ENCODE measurements at places on chromosomes 2 and 18.

- DNase-seq: no peak
These were observed 119.3 kb upstream of the TWIST2 start for GRCh38 chr2:238728330-238729260.

DNA sequence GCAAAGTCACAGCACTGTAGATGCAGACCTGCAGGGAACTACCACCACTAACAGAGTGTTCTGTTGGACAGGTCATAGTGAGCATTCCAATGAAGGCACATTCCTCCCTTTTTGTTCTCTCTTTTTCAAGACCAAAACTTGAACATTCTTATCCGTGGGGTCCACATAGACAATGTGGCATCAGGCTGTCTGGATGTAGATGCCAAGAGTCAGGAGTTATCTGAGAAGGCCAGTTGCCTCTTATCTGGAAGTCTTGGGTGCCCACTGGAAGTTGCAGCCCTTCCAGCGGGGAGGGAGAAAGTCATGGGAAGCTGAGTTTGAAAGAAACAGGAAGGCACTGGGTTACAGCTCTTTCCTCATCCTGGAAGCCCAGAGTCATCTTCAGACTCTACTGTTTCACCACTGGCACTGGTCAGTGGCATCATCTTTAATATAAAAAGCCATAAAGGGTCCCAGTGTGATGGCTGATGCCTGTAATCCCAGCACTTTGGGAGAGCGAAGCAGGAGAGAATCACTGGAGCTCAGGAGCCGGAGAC, 61.4 kb downstream of the FAM161A start:
- no peak for DNase-seq

DNA sequence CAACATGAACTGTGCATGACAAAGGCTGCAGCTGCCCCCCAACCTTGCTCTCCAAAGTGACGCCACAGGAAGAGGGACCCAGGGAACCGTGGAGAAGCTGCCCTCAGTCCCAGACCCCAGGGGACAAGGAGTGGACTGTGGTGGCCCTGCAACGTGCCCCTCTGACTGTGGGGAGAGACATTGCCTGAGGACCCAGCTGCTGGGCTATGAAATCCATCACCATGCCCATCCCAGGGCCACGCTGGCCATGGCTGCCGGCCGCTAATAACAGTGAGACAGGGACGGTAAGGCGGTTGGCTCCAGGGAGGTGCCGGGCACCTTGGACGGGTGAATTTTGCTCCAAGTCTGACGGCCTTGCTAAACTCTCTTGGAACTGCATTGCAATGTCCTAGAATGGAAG, 211.3 kb upstream of the HDAC4 start:
- DNase-seq: no peak

DNA sequence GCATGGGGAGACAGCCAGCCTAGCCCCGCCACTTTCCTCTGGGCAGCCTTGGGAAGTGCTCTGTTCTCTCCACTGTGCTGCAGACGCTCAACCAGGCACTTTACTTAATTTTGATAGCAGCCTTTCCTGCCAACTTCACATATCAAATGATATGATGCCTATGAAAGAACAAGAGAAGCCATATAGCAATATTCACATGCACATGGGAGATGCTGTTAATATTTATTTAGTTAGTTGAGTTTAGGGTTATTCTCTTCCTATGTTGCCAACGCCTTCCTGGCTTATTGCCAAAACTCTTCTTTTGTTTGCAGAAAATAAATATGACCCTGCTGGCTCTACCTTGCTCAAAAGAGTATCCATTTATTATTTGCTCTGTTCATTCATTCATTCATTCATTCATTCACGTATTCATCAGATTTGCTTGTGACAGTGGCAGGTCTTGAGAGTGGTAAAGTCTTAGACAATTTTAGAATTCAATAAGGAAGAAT, 99.3 kb downstream of the GATA6 start:
- DNase-seq: no peak

GRCh38 chr2:145851730-145852129, 1331.8 kb upstream of the ZEB2 start:
- no peak for DNase-seq

- no peak for DNase-seq
These were observed 57.8 kb downstream of the AFTPH start for GRCh38 chr2:64581777-64582539.

DNA sequence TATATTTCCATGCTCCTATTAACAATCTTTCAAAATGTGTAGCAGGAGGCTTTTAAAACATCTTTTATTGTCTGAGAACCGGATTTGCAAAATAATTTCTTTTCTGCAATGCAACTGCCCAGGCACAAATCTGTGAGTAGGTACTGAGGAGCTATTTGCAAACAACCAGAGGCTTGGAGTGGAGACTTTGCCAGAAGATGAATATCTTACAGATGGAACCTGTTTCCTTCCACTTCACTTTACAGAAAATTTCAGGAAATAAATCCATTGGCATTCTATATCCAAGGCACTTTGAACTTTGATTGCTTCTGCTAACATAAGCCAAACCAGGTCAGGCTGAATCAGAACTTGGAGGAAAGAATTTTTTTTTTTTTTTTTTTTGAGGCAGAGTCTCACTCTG, 237.4 kb upstream of the REV1 start:
- no peak for DNase-seq

- no peak for DNase-seq
These were observed 391.2 kb upstream of the POU3F3 start for GRCh38 chr2:104462731-104463130.

GRCh38 chr2:122481717-122482116, 726.3 kb downstream of the TSN start:
- no peak for DNase-seq

DNA sequence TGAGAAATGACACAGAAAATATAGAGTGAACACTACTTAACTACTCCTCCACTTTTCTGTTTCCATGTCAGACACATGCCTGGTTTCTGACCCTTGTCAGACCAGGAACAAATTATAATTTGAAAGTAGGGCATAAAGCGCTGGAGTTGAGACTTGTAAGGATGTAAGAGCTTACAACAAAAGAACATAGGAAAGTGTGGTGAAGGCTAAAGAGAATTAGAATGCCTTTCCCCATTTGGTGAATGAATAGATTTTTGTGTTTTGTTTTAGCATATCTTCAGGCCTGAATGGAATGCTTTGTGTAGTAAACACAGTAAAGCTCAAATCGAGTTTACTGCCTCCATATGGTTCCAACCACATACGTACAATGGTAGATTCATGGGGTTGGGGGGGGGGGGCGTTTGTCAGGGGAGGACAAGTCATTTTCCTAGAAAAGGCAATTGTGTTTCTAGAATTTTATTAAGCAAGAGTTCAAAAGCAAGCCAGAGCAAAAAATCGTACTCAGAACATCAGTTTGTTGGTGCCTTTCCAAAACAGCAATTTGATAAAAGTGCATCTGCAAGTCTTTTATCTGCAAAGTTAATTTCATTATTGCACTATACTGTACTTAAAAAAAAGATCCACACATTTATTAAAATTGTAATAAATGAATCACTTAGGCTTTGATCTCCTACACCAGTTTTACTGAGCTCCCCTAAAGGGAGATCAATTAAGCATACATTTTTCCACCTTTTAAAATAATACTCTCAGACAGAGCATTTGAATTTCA, 30.9 kb downstream of the NRXN1 start:
- DNase-seq: no peak

GRCh38 chr2:220051716-220052115, 424.3 kb downstream of the SLC4A3 start:
- DNase-seq: no peak

- DNase-seq: no peak
These were observed 160.5 kb upstream of the EPC2 start for GRCh38 chr2:148484066-148484465.

DNA sequence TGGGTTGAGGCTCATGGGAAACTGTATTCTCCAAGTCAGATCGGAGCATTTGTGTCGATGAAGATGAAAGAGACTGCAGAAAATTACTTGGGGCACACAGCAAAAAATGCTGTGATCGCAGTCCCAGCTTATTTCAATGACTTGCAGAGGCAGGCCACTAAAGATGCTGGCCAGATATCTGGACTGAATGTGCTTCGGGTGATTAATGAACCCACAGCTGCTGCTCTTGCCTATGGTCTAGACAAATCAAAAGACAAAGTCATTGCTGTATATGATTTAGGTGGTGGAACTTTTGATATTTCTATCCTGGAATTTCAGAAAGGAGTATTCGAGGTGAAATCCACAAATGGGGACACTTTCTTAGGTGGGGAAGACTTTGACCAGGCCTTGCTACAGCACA, 336.6 kb downstream of the PAX3 start:
- no peak for DNase-seq

- DNase-seq: no peak
These were observed 13.5 kb downstream of the CBLN2 start for GRCh38 chr18:72530622-72531021.

DNA sequence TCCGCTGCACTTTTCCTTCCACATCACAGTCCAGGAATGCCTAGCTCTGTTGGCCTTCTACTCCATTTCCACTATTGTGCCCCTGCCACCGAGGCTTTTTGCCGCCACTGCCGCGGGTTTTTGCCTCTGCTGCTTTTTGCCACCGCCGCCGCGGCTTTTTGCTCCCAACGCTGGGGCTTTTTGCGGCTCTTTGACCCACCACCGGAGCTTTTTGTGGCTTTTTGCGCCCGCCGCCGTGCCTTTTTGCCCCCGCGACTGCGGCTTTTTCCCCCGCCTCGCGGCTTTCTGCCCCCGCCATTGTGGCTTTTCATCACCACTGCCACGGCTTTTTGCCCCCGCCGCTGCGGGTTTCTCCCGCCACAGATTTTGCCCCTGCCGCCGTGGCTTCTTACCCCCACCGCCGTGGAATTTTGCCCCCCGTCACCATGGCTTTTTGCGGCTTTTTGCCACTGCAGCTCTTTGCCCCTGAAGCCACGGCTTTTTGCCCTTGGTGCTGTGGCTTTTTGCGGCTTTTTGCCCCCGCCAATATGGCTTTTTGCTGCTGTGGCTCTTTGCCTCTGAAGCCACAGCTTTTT, 2798.7 kb upstream of the TEKT4 start:
- no peak for DNase-seq

- no peak for DNase-seq
These were observed 895.2 kb downstream of the TRIB2 start for GRCh38 chr2:13611939-13612338.

DNA sequence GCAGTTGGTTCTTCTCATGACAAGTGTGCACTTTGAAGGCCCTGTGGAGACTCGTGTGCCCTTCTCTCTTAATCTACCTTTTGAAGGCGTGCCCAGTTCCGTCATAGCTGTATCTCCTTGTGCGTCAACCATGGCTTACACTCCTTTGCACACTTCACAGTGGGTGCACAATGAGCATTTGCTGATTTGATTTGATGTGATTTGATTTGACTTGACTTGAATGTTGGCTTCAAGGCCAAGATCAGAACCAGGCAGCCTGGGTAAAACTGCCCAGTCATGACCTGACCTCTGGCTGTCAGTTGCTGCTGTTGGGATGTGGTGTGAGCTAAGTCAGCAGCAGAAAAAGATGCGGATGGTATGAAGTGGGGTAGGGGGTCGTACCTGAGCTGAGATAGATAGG, 670.3 kb upstream of the HS6ST1 start:
- no peak for DNase-seq

DNA sequence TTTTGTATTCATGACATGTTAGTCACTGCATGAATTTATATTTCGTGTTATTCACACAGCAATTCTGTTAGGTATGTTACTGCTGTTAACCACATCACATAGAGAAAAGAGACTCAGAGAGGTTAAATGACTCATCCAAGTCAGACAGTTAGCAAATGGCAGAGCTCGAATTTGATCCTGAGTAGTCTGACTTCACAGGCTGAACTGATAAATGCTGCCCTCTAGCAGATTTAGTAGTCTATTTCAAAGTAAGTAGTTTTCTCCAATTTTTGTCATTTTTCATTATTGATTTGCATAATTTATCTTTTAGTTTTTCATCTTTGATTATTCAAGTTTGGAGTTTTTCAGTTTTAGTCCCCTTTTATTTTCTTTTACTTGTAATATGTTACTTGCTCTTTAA, 58.3 kb downstream of the WDR7 start:
- no peak for DNase-seq

DNA sequence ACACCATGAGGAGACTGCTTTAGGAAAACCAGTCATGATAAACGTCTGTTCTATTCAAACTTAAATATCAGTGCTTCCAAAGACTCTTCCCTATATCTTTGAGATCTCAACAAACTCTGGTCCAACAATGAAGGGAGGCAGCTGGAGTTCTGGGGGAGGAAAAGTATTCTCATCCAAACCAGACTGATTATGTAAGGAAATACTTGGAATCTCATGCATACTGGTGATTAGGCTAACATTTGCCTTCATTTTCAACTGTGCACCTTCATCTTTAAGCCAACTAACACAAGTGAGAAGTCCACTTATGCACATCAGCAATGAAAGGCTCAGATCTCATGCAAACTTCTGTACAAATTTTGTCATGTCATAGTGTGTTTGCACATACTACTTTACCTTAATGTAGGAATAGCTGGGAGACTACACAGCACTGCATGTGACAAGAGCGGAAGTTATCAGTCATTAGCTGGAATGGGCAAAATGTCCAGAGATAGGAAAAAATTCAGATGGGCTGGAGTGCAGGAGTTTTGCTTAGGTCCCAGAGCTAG, 67.5 kb upstream of the STK17B start:
- DNase-seq: no peak

DNA sequence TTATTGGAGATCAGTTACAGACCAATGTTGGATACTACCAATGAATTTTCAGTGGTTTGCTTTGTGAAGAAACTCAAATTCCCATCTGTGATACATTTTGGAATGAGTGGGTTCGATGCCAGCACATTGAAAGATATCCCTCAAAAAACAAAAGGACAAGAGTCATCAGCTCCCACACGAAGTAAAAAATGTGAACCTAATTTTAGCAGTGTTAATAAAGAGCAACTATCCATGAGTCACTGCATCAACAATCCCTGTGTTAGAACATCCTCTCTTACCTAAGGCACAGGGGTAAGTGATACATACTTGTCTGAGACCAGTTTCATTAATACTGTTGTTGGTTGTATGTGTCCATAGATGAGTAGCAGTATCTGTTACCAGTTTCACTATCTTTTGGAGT, 551.8 kb upstream of the SOX11 start:
- no peak for DNase-seq

- DNase-seq: no peak
These were observed 349.7 kb upstream of the GALNT5 start for GRCh38 chr2:156907806-156908205.
